ENCODE measurements at places on chromosomes 1 and 21.

GRCh38 chr1:25369241-25369640 lies 31.1 kb downstream of the TMEM50A start:
- DNase-seq, result no peak

DNA sequence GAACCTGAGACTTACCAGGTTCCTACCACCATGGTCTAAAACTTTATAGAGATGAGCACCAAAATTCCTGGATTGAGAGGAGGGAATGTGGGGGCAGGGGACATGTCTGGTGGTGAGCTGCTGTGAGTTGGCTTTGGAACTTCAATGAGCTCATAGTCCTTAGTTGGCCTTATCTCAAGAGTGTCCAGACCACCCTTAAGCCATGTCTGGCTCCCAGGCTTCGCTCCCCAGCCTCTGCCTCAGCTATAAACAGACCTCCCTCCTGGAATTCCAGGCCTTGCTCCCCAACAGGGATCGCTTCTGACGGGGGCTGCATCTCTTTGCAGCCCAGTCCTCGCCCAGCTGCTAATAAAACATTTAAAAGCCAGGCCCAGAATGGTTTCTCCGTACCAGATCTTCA lies 19.5 kb downstream of the ATF3 start:
- no peak for DNase-seq

DNA sequence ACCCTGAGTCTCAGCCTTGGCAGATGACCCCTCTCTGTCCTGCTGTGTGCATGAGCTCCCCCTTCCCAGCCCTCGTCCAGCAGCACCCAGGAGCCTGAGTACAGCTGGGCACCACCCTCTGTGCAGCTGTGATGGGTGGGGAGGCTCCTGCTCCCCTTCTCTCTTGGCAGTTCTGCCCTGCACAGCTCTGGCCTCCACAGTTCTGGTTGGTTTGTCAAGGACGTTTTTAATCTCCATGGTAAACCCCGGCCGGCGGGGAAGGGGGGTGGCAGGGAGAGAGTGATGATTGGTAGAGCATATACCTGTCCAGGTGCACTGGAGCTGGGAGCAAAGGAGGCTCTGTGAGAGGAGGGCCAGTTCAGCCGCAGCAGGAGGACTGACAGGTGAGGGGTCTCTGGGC lies at the start of gene CLCNKA:
CLCNKA (plus strand) TSS at position 356 of the 400 bp plus-strand sequence. CDS start 584 bp downstream, outside the sequence.
- no peak for DNase-seq

DNA sequence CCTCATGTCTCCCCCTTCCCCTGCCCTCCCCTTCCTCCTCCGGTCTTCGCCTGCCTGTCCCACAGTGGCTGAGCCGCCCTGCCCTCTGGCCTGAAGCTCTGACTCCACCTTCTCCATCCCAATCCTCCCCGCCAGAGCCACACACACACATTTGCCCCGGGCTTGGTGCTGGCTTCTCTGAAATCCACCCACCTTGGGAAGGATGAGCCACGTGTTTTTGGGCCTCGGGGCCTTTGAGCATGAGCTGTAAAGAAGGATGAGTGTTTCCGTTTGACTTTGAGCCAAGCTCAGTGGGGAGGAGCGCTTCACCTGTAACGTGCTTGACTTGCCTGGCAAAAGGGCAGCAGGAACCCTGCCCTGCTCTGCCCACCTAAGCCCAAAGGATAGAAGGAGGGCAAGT lies 295.1 kb downstream of the SIPA1L2 start:
- DNase-seq, result no peak

DNA sequence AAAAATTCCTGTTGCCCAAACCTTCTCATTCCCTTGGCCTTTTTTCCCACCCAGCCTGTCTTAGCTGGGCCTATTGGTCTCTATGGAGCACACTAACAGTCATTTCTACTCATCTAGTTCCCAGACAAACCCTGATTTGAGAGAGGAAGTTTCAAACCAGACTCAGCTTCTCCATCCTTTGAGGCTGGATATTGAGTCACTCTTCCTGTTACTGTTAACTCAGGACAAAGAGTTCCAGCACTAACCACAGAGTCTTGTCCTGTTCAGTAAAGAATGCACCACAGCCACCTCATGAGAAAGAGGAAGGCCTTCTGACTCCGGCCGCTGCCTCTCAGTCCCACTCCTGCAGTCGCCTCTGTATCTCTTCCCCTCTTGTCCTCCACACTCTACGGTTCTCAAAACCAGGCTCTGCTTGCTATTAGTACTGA lies 137.8 kb downstream of the PTPRC start:
- DNase-seq, result peak; percentile 97

GRCh38 chr1:94734963-94735901 lies 84.9 kb upstream of the SLC44A3 start:
- DNase-seq, result peak; percentile 35

- peak; percentile 83 for DNase-seq
Measured at GRCh38 chr1:21586846-21587601, 77.8 kb downstream of the ALPL start.

GRCh38 chr1:89310505-89310904 lies 37.8 kb upstream of the GBP5 start:
- DNase-seq, result peak; percentile 84

- no peak for DNase-seq
Measured at GRCh38 chr1:38608202-38608864, 251.2 kb downstream of the RRAGC start.

DNA sequence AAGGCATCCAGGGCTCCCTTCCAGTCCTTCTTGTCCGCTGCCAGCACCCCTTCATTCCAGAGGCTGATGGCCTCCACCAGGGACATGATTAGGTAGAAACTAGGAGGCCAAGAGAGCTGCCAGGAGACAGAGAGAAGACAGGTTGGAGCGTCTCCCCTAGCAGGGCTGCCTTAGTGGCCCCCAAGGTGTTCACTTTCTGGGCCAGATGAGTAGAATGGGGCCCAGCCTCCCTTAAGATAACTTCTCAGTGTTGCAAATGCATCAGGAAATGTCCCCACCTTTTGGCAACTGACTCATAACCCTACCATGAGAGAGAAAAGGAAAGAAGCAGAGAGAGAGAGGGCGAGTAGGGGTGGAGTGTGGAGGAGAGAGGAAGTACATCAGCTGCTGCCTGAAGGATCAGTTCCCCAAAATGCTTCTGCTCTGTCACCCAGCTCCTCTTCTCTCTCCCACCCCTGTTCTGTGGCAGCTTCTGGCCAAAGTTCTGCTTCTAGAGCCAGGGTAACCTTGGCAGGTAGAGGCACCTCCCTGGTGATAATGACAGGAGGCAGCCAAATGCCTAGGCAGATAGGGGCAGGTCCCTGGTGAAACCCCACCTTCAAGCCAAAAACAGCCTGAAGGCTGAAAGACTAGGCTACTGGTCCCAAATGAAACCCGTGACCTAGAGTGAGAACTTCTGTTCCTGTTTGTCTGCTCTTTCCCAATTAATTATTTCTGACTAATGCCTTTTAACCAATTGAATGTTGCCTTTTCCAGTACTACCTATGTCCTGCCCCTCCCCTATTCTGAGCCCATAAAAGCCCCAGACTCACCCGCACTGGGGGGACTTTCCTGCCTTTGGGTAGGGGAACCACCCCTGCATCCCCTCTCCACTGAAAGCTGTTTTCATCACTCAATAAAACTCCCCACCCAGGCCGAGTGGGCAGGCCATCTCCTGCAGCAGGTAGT lies at the start of gene NCF2:
NCF2 (minus strand) TSS at position 216 of the 948 bp plus-strand sequence; CDS start at position 86, 130 bp downstream.
- DNase-seq, result peak; percentile 95

DNA sequence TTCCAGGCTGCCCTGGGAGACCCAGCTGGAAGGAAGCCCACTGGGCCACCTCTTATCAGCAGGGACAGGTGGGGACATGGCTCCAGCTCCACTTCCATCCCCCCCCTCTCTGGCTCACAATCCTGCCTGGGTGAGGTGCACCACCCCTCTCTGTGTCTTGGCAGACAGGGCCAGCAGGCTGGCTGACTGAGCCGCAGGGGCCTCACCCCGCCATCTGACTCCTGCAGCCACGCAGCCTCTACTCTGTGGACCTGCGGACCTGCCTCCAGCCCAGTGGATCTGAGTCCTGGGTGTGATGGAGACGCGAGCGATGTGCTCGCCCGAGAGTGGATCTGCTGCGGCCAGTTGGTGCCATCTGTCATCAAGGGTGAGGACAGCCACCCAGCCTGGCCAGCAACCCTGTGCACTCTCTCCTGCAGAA lies 30.1 kb downstream of the RCC2 start:
- DNase-seq, result no peak

Data from suppressor macrophage treated with lipopolysaccharide for 4 hours (primary cell).